NCI-H524 (cell line): ENCODE measurements at places on chromosomes 6 and 20.

- no peak for DNase-seq
Measured at GRCh38 chr6:12051861-12052368, 39.8 kb downstream of the HIVEP1 start.

DNA sequence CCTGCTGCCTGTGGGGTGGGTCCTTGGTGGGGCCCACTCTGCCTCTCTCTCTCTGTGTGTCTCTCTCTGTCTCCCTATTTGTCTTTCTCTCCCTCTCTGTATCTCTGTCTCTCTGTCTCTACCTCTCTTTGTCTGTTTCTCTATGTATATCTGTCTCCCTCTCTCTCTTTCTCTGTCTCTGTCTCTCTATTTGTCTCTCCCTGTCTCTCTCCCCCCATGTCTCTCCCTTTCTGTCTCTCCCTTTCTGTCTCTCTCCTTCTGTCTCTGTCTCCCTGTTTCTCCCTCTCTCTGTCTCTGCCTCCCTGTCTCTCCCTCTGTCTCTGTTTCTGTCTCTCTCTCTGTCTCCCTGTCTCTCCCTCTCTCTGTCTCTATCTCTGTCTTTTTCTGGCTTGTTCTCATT, 353.2 kb downstream of the CDH4 start:
- no peak for DNase-seq

- DNase-seq: no peak
Measured at GRCh38 chr6:89048985-89049384, 31.6 kb upstream of the PNRC1 start.

DNA sequence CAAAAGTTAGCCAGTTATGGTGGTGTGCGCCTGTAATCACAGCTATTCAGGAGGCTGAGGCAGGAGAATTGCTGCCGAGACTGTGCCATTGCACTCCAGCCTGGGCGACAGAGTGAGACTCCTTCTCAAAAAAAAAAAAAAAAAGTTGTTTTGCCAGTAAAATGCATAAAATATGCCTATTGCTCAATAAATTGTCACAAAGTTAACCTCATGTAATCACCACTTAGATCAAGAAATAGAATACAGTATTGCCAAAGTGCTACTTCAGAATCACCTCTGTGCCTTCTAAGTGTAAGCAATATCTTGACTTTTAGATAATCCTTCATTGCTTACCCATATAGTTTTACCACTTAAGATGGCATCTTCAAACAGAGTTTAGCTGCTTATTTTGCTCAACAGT, 80.7 kb downstream of the TRMT11 start:
- DNase-seq: no peak

GRCh38 chr6:122367171-122367570, 32.3 kb upstream of the HSF2 start:
- no peak for DNase-seq

GRCh38 chr20:35739294-35740163, 2.5 kb downstream of the RBM39 start:
- DNase-seq: no peak

- no peak for DNase-seq
Measured at GRCh38 chr6:157429248-157429647, 48.3 kb downstream of the ZDHHC14 start.

- no peak for DNase-seq
Measured at GRCh38 chr6:167226791-167227190, 64.3 kb upstream of the UNC93A start.

DNA sequence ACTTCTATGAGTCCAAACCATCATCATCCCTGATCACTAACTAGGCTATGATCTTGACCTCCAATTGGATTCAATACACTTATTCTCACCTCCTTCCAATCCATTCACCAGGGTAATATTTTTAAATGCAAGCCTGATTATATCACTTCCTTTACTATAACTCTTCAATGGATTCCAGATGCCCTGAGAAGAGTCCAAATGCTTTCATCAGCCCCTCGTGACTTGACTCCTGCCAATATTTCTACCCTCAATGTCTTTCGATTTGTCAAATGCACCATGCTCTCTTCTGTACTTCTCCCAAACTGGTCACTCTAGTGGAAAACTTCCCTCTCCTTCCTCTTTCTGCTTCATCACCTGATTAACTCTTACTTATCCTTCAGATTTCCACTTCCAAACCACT, 70.8 kb downstream of the CD164 start:
- DNase-seq: no peak

DNA sequence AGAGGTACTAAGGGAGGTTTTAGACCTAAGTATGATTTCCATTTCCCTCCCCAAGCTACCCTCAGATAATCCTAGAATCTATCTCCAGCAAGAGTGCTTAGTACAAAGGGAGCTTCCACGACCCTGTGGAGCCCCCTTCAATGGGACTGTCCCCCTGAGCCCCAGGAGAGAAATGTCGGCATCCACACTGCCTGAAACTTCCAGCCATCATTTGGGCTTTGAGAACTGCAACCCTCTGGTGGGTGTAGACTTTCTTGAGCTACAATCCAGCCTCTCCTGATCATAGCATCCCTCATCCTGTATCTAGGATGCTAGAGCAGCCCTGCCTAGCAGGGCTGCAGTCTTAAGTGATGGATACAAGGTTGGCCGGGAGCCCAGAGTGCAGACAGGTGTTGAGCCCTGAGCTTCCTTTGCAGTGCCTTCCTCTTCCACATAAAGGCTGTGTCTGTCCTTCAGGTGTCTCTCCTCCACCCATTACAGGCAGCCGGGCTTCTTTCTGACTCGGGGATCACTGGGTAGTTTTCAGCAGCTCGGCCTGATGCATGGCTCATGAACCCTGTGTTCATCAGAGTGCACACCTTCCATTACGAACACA, 424.5 kb downstream of the PREX1 start:
- DNase-seq: no peak

GRCh38 chr6:44388135-44388487, 605 bp downstream of the CDC5L start:
- peak; percentile 34 for DNase-seq

GRCh38 chr6:31351401-31352309, 5.3 kb downstream of the HLA-B start:
- DNase-seq: no peak

DNA sequence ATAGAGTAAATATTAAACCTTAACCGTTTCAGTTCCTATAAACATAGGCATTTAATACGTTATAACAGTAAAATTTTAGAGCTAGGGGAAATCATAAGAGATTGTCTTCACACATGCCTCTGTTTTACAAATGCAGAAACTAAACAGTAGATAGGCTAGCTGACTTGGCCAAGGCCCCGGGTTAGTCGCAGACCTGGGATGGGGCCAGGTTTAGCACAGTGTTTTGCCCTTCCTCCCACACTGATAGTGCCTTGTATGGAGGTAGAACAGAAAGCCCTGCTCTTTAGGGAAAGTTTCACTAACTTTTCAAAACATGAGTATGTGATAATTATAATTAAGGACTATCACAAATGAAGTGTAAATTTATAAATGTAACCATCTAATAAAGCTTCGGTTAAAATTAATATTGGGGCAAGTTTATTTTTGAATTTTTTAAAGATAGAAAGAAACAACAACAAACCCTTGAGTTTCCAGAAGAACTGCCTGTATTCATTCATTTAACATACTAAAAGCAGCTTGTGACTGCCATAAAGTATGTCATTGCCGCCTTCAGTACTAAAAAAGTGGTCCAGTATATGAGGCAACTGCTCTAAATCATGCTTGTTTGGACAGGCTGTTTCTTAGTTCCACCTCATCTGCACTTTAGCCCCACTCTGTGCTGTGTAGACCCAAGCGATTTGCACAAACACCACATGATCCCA, 62.5 kb upstream of the LOC128125822 start:
- no peak for DNase-seq

DNA sequence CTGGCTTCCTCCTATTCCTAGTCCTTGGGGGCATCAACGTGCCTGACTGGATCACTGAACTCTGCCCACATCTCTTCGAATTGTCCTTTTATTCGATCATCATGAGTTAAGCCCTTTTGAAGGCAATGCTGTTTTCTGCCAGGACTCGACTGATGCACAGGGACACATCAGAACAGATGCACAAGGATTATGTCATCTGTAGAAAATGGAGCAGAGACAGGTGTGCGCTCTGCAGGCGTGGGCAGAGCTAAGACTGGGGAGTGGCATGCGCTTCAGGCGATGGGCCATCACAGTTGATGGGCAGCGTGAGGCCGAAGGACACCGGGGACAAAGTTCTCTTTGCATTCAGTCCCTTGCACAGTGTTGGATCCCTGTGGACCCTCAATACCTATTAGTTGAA, 13.1 kb downstream of the GABRR1 start:
- DNase-seq: peak; percentile 73

- no peak for DNase-seq
Measured at GRCh38 chr20:36297656-36298055, 8.5 kb upstream of the DLGAP4 start.

DNA sequence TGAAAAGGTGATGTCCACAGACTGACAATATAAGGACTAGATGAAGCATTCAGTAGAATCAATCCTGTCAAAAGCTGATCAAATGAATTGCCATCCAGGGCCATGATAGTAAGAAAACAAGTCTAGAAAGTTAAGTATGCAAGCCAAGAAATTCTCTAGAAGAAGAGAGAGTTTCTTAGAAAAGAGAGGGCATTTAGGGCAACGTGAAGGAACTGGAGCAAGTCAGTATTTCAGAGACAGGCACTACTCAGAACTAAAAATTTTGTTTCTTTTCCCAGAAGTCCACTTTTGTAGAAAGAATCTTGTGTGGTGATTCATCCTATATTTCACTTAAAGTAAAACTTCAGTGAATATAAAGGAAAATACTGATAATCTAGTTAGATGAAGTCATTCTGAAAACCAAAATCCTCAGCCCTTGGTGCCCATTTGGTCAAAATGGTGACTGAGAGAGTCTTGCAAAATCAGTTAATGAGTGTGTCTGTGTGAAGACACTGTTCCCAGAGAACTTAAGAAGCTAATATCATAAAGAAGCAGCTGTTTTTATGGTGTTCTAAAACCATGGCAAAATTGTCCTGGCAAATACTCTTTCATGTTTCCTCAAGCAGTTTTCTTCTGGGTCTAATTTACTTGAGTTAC, 82.2 kb downstream of the COL19A1 start:
- DNase-seq: no peak

DNA sequence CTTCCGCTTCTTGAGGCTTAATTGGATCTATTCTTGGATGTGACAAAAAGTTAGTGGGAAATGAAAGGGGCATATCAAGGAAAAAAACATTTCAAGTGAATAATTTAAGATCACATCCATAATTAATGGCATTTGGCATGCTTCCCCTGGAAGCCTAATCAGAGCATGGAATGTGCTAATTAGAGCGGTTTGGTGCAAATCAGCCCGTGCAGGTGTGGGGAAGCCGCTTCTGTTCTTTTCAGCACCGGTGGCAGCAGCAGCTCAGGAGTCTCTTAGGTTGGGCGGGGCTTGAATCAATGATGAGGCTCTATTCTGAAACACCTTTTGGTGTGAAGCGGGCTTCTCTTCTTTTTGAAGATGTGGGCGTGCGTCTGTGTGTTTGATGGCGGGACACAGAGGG, 301.2 kb downstream of the LRFN2 start:
- no peak for DNase-seq

DNA sequence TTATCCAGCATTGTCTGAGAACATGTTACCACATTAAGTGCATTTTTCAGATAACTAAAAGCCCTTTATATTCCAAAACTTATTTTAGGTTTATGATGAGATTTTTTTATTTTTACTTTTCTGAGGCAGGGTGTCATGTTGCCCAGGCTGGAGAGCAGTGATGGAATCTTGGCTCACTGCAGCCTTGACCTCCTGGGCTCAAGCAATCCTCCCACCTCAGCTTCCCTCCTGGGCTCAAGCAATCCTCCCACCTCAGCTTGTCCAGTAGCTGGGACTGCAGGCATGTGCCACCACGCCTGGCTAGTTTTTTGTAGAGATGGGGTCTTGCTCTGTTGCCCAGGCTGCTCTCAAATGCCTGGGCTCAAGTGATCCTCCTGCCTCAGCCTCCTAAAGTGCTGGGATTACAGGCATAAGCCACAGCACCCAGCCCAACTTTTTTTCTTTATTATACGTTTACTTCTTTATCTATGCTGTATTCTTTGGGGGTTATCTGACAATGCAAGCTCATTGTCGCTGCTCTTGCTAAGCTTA, 6.2 kb downstream of the DYNLT1 start:
- DNase-seq: no peak

- DNase-seq: no peak
Measured at GRCh38 chr20:2729791-2730190, 37.2 kb downstream of the EBF4 start.

DNA sequence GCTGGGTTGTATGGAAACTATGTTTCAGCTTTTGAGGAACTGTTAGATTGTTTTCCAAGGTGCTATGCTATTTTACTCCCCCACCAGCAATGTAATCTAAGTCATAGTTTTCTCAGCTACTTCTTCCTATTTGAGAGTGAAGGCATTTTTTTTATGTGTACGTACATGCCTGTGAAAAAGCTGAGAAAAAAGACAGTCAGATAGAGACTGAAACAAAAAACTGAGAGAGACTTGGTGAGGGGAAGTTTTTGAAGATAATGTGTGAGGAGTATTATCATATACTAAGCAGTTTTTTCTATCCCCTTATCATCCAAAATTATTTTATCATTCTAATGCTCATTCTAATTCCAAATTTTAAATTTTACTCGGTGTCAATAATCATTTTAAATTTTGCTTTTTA, 780.0 kb downstream of the BCKDHB start:
- no peak for DNase-seq

- no peak for DNase-seq
Measured at GRCh38 chr6:19697744-19698290, 139.4 kb upstream of the ID4 start.

DNA sequence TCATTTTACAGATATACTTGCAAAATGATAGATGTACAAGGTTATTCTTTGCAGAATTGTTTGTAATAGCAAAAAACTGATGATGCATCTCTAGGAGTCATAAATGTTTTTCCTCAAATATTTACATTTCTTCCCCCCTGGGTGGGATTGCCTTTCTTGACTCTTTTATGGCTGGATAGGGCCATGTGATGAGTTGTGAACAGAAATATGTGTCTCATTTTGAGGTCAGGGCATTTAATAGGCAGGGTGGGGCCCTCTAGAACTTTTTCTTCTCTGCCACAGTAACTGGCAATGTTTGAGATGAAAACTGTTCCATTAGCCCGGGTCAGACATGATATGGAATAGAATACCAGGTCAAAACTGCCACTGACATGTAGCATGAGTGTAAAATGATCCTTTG, 159.5 kb upstream of the SYNCRIP start:
- no peak for DNase-seq

GRCh38 chr20:33803921-33804337, 7.2 kb upstream of the CHMP4B start:
- DNase-seq: no peak

DNA sequence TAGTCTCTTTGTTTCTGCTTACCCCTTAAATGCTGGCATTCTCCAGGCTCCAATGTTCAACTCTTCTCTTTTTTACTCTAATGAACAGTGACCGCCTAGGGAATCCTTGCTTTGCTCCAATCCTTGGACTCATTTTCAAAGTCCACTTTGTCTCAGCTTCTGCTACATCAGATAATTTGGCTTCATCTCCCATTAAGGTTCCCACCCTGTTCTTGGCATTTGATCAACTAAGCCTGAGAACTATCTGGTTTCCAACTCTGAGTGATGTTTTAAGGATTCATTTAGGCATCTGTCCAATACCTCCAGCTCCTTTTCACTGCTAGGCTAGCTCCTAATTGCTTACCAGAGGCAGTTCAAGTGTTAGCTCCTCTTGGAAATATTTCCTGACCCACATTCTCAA, 64.9 kb downstream of the ME1 start:
- no peak for DNase-seq

- no peak for DNase-seq
Measured at GRCh38 chr6:4114123-4114522, 21.3 kb downstream of the ECI2 start.
